Effector CD8-positive, alpha-beta T cell (primary cell): ENCODE measurements at places on chromosomes 12 and 14.
A peak's percentile ranks its signal among the peaks of the same experiment; 100 is the strongest.

GRCh38 chr14:34012978-34013720 is 62.3 kb upstream of the EGLN3 start:
- no peak for DNase-seq

DNA sequence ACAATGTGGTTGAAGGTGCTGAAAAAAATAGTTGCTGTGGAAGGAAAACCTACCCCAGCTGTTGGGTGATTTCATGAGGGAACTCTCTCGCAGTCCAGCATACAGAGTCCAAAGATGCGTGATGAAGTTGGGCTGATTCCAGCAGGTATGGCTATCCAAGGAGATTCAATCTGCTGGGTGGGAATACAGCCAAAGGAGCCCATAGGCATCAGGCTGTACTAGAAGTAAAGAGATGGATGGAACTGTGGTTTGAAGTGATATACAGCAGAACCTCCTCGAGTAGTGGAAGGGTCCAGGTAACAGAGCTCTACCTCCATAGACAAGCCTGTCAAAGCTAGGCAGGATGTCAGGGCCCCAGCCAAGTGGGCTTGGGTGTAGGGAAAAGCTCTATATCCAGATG is 11.5 kb upstream of the TMTC2 start:
- DNase-seq: no peak

GRCh38 chr12:72442217-72442616 is 170.0 kb downstream of the TRHDE start:
- DNase-seq: no peak

GRCh38 chr12:55716582-55716957 is 724 bp downstream of the BLOC1S1 start:
- no peak for DNase-seq

DNA sequence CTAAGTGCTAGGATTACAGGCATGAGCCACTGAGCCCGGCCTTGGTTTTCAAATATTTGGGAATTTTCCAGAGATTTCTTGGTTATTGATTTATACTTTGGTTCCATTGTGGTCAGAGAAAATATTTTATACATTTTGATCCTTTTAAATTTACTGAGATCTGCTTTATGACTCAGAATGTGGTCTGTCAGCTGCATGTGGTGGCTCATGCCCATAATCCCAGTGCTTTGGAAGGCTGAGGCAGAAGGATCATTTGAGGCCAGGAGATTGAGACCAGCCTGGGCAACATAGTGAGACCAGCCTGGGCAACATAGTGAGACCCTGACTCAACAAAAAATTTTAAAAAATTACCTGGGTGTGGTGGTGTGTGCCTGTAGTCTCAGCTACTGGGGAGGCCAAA is 49.8 kb downstream of the ADCK1 start:
- DNase-seq: no peak

GRCh38 chr12:3226264-3226663 is 149.1 kb downstream of the TSPAN9 start:
- no peak for DNase-seq

- no peak for DNase-seq
Observed at GRCh38 chr12:52524898-52525591, 4.9 kb upstream of the KRT5 start.

- no peak for DNase-seq
Observed at GRCh38 chr12:9636851-9637206, 29.1 kb upstream of the KLRB1 start.

DNA sequence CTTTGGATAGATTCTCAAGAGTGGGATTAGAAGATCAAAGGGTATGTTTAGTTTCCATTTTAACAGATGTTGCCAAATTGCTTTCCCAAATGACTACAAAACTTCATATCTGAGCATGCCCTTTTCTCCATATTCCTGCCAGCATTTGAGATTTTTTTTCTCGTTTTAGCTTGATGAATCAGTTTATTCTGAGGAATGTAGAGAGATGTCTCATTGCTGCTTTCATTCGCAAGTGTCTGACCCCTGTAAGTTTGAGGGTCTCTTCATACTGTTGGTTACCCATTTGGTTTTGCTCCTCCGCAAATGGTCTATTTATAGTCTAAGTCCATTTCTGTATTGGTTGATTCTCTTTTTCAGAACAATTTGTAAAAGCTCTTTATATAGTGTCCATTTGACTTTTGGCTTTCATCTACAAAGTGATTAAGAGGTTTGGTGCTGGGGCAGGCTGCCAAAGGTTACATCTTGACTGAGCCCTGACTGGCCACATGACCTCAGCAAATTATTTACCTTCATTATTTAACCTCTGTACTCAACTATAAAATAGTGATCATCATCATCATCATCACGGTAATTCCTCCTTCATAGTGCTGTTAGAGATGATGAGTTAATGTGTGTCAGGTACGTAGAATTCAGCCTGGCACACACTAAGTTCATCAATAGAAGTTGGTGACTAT is 33.6 kb downstream of the HCAR2 start:
- DNase-seq: no peak

GRCh38 chr12:81992461-81992860 is 233.3 kb upstream of the PPFIA2 start:
- DNase-seq: peak; percentile 7

DNA sequence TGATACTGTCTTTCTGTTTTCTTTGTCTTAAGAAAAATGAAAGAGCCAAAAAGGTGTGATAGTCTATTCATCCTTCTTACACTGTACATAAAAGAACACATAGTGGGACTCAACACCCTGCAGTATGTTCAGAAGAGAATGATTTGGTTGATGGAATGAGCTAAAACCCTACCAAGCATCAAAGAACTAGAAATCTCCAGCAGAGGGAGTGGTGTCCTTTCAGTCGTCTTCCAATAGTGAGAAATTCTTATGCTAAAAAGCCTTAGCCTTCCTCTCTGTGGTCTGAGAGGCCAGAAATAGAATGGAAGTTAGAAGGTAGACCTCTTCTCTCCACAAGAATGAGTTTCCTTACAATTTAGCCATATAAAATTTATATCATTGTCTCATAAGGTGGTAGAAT is 393.4 kb upstream of the SEL1L start:
- DNase-seq: no peak

- no peak for DNase-seq
Observed at GRCh38 chr14:101873991-101874390, 90.4 kb upstream of the DYNC1H1 start.

DNA sequence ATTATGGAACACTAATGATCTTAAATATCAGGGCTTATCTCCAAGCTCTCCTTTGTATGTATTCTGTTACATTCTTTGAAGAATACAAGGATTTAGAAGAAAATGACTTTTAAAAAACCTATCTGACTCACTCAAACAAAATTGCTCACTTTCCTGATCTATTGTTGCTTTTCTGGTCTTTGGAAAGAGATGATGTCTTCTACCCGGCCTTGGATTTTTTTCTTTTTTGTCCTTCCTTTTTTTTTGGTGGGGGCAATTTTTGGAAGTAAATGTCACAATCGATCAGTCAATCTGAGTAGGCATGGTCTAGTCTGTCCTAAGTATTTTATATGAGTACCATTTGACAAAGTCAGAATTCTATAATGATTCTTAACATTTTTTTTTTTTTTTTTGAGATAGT is 10.5 kb upstream of the CALM1 start:
- DNase-seq: no peak

DNA sequence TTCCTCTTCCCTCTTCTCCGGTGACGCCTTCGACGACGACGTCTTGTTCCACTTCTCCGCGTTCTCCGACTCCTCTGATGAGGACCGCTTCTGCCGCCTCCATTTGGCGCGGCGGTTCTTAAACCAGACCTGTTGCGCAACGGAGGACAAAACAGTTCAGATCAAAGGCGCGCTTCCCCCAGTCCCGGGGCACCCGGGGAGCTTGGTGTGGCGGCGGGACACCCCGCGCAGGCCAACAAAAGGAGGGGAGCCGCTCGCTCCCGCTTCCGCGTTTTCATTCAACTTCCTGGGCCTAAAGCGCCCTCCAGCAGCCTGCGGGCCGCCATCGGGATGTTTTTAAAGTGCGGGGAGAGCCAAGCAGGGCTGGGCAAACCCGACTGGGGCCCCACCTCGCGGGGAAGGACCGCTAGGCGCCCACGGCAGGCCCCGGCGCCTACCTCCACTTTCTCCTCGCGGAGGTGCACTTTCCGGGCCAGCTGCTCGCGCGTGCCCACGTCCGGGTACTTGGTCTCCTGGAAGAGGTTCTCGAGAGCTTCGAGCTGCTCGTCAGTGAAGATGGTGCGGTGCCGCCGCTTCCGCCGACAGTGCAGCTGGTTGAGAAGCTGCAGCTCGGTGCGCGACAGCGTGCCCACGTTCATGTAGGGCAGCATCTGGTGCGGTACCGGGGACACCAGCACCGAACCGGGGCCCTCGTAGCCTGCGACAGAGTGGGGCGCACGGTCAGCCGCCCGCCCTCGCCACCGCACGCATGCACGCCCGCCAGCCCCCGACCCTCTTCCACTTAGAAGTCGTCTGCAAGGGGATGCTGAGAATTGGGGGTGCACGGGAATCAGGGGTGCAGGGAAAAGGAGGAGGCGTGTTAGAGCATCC is 1.2 kb downstream of the GSC start:
- DNase-seq: no peak

GRCh38 chr14:105021656-105022275 is 883 bp upstream of the CDCA4 start:
- DNase-seq: peak; percentile 23

GRCh38 chr14:69156224-69156623 is 3.3 kb upstream of the DCAF5 start:
- DNase-seq: no peak

- DNase-seq: no peak
Observed at GRCh38 chr14:62289471-62289870, 527.3 kb downstream of the SNAPC1 start.

DNA sequence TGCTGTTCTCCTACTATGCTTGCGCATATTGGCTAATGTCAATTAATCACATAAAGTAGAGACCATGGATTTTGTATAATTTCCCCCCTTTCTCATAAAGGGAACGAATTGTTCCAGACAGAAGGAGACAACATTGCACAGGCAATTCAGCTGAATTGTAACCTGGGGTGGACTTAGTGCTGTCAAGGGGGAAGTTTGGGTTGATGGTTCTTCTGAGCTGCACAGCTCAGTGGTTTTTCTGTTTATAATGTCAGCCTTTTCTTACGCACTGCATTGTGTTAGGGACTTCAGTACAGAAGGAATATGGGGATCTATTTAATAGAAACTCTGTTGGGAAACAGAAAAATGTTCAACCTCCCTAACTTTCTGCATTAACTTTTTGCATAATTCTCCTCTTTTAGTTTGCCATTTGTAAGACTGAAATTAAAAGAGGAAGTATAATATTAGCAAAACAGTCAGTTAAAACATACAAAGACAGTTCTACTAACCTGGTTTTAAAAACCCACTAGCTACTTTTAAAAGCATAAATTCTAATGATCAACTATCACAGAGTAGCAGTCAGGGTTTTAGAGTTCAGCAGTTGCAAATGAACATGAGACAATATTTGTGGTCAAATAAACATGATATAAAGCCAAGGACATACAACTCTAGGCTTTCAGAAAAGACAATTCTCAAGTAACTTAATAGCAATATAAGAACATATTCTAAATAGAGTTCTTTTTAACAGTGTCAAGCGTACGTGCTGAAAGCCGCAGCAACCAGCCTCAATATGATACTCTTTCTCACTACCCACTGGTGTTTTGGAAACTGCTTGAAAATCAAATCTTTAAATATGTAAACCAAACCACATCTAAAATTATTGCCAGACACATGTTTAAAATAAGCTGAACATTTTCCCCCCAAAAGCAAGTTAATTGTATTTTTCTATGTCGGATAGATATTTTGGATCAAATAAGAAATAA is 393.0 kb downstream of the FSCB start:
- DNase-seq: no peak

GRCh38 chr12:131112700-131113290 is 159.1 kb downstream of the ADGRD1 start:
- DNase-seq: no peak

DNA sequence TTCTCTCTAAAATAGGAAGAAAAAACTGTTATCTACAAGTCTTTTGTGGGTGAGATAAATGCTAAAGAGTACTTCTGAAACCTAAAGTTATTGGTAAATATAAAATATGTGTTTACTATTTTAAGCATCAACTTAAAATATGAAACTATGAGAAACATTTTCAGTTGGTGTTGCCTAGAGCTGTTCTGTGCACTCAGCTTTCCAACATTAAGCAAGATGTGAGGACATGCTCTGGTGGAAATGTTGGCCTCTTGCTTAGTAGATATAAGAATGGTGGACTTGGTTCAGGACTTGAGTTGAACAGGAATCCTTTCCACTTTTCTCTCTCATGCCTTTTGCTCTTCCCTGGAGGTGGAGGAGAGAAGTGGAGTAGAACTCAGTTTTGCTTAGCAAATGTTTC is 164.1 kb upstream of the PELI2 start:
- no peak for DNase-seq

GRCh38 chr14:35331605-35332516 is 39.7 kb downstream of the PSMA6 start:
- no peak for DNase-seq

DNA sequence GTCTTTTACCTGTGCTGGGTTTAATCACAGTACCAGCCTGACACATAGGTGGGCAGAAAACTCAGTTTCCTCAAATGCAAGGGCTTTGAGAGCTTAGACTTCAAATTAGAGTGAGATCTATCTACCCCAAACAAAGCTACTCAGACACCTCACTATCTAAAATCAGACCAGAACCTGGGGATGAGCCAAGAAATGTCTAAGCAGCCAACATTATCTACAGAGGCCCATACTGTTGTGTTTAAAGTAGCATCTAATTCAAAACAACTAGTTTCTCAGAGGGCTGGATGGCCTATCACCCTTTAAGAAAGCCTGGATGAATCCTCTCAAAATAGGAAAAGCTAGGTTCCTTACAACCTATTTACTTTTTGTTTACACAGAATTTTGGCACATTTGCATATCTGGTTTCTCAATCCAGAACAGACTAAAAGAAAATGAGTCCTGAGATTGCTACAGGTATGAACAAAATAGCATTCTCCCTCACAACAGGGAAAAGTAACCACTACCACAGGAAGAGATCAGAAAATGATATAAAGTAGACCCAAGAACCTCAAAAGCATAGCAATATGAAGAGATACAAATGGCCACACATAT is 142.4 kb downstream of the ZFP36L1 start:
- no peak for DNase-seq

DNA sequence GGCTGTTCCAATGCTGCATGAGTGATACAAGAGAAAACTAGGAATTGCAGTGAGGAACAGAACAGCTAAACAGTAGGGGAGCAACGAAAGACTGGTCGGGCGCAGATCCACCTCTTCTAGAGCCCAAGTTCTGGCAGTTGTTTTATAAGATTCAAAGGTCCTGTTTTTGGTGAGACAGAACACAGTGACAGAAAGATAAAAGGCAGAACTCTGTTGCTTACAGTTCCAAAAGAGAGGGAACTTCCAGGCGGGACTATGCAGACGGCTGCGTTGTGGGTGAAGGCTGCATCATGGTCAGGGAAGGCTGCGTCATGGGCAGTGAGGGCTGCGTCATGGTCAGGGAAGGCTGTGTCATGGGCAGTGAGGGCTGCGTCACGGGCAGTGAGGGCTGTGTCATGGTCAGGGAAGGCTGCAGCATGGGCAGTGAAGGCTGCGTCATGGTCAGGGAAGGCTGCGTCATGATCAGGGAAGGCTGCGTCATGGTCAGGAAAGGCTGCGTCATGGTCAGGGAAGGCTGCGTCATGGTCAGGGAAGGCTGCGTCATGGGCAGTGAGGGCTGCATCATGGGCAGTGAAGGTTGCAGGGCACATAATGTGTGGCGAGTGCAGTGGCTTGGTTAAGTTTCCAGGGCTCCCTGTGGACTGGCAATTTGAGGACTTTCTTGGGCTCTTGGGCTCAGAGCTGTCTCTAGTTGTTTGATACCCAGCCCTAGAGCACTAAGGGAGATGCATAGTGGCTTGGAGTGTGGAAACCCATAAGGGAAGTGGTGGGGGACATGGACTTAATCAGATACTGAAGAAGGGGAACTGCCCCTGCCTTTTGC is 619.9 kb downstream of the AACS start:
- DNase-seq: no peak

GRCh38 chr12:49357103-49357678 is 10.1 kb upstream of the SPATS2 start:
- no peak for DNase-seq
